ENCODE measurements at places on chromosomes 2 and 18.

DNA sequence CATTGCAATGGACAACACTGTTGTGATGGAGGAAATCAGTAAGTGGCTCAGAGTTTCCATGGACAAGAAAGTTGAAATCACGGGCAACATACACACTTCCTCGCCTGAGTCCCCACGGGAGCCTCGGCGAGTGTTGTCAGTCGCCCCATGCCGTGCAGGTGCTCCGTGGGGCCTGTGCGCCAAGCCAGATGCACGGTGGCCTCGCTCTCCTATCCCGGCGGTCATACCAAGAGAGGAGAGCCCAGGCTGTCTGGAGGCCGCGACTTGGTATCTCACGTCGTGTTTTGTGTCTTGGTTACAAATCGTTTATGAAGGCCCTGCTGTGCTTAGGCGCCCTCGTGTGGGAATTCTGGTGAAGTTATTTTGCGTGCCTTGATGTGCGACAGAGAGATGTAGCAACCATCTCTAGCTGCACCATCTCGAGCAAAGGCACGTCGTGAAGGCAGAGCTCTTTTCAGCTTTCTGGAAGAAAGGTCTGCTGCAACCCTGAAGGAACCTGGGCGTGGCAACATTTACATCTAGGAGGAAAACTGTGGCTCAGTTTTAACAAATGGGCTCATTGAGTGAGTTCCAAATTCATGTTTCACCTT is 21.8 kb downstream of the ATG4B start:
- peak; percentile 51 for DNase-seq

DNA sequence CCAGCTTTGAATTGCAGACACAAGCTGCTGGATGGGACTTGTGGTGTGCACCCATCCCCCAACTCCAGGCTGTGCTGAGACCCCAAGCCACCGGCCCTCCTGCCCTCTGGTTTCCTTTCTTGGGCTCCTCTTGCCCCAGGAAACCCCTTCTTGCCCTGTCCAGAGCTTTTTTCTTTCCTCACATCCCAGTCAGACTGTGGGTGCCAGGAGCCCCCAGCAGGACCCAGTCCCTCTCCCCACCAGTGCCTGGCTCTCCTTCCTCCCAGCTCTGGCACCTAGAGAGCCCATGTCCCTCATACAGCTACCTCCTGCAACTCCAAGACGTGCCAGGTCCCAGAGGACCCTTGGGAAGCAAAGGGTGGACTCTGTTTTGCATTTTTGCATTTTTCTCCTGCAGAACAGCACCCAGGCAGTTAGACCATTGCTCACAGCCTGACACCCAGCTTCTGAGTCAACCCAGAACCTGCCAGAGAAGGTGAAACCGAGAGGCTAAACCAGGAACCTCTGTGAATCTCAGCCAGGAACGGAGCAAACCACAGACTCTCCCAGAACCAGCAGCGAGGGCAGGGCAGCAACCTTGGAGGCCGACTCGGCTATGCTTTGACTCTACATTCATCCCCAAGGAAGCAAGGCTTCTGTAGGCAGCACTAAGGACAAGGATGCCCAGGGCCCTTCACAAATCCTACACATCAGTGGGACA is 221.1 kb downstream of the ANAPC1 start:
- DNase-seq, result no peak

GRCh38 chr18:78807668-78808067 is 171.9 kb upstream of the SALL3 start:
- DNase-seq, result no peak

DNA sequence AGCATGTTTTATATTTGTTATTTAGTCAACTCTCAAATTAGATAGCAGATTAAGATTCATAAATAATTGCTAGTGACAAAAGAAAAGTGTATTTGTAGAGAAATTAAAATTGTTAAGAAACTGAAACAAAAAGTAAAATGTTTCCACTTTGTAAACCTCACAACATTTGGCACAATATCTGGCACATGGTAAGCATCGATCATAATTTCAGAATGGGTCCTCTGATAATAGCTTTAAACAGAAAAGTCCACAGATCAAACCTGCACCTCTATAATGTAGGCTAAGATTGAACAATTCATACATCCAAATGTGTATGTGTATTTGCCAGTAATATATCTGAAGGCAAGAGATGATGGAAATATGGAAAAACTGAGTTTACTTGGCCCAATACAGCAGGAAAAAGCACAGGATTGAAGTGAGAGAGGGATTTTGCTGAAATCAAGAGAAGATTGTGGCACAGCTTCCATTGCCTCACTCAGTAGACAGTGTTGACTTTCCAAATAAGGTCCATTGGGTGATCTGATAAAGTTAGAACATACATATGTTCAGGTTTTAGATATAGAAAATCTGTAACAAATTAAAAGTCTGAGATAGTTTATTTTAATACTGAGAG is 39.4 kb downstream of the COBLL1 start:
- DNase-seq, result no peak

- no peak for DNase-seq
Observed at GRCh38 chr18:64749884-64750283, 601.0 kb upstream of the LINC00305 start.

GRCh38 chr18:70221915-70222278 is 16.4 kb upstream of the RTTN start:
- DNase-seq, result no peak

GRCh38 chr18:77113361-77114151 is 19.0 kb downstream of the MBP start:
- no peak for DNase-seq

DNA sequence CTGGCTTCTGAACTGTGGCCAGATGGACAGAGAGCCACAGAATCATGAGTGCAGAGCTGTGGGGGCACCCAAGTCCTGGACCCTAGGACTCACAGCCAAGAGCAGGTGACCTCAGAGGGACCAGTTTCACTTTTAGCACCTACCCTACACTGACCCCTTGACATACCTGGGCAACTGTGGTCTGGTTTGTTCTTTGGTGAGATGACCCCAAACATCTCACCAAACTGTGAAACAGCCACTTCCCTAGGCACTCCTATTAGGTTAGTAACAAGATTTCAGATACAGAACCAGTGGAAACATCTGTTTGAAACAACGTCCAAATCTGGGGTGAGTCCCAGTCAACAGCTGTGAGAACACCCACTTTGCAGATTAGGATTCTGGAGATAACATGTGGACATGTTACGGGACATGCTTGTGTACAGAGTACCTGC is 1.9 kb upstream of the ZFP36L2 start:
- no peak for DNase-seq

DNA sequence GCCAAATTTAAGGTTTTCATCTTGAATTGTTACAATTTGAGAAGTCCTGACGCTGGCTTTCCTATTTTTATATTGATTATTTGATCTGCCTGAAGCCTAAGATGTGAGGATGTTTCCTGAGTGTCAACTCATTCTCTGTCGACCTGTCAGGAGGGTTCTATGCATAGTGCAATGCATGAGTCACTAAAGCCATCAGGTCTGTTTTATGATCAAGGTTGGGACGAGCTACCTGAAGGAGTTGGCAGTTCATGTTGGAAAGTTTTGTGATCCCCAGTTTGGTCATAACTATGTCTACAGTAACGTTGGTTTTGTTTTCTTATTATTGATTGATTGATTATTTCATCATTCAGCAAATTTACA is 71.2 kb downstream of the NABP1 start:
- DNase-seq, result no peak

DNA sequence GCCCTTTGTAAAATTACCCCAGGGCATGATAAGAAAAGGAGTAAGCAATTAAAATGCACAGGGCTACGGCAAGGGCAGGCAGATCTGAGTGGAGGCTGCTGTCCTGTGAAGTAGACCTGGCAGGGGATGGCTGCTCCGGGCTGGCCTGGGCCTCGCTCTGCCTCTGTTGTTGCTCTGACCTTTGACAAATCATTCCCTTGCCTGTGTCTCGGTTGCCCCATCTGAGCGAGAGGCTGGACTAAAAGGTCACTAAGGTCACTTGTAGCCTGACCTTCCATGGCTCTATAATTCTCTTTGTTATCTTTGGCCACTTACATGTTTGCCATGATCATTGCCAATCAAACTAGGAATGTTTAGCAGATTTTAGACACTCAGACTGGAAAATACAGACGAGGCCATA is 118.1 kb downstream of the KLHL29 start:
- no peak for DNase-seq

DNA sequence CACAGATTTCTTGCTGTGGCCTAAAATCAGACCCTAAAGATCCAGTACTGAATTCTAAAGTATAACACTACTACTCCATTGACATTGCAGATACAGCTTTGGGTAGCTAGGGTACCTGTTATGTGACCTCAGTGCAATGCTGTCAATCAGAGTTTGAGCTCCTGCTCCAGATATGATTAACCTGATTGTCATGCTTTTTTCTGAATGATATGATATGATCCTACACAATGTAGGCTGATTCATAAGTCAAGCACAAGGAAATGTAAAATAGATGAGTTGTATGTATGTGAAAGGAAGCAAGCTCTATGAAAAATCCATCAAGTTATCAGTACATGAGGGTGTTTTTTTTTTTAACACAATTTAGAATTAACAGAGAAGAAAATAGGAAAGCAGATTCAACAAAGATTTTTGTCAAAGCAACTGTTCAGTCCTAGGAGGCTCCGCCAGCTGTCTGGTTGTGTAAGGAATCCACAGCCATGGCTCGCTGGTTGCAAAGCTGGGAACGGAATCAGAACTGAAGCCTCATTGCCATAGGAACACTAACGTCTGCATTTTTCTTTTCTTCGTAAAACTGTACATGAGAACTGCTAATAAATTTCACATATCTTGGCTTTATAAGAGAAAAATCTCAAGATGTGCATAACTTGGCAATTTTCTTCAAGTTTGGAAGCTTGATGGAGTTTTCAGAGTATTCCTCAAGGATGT is 52.9 kb downstream of the NR4A2 start:
- DNase-seq, result no peak

GRCh38 chr2:88187038-88187676 is 17.0 kb downstream of the THNSL2 start:
- no peak for DNase-seq

GRCh38 chr2:188727846-188728245 is 246.3 kb upstream of the COL3A1 start:
- no peak for DNase-seq

DNA sequence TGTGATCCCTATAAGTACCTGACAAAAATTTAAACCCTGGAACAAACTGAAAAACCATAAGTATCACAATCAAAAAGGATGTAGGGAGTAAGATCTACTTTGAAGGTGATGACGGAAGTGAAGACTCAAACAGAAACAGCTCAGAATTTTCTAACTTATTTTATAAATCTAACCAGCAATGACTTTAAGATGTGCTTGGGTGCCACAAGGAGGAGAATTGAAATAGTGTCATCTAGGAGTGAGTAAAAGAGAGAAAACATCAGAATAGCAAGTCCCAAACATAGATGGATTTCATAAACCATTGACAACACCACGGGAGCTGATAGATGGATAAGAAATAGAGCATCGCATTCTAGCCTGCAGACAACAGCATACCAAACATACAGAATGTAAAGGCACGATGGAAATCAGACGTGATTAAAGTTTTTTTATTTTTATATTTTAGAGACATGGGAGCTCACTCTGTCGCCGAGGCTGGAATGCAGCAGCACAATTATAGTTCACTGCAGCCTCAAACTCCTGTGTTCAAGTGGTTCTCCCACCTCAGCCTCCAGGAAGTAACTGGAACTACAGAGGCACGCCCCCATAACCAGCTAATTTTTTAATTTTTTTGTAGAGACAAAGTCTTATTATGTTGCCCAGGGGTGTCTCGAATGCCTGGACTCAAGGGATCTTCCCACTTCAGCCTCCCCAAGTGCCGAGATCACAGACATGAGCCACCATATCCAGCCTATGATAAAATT is 36.9 kb downstream of the MAP3K19 start:
- DNase-seq, result no peak

- no peak for DNase-seq
Observed at GRCh38 chr2:224160917-224161316, 121.8 kb upstream of the SERPINE2 start.

DNA sequence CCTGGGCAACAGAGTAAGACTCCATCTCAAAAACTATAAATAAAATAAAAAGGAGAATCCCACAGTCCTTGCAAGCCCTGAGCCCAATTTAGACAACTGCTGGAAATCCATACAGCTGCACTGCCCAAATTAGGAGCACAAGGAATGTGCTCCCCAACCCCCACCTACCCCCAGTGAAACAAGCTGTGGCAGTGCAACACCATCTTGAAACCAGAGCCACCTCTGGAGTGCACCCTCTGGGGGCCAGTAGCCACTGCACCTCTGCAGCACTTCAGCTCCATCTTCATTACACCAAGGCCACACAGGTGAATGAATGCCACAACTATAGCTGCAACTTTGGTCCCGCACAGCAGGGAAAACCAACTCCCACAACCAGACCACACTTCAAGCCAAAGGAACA is 37.3 kb downstream of the USP34 start:
- no peak for DNase-seq

DNA sequence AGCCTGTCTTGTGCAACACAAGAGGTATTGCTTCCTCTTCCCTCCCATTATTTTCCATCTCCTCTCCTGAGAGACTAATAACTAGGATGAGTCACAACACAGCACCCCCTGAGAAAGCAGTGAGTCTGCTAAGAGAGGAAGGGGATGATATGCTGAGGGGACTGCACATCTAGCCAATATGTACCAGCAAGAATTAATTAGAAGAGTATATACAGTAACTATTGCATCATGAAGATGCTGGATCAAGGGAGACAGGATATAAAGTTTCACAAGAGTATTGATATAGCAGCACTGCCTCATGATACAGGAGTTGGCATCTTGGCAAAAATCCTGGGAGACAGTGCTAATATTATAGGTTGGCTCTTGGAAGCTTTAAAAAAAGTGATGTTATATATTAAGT is 289.9 kb upstream of the RBMS1 start:
- DNase-seq, result no peak

DNA sequence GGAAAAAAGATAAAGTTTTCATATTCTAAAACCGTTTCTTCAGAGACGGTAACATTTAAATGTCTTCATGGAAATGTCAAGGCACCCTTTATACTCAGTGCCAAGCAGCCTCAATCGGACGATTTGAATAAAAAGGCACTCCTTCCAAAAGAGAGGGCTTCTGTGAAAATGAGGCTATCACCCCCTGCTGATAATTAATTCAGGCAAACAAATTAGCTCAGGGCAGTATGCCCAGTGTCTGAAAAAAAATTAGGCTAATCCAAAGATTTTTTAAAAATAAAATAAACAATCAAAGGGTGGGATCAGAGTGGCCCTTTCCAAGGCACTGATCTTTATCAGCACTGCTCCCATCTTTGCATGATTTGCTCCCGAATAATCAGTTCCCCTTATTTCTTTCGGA is 151.0 kb upstream of the PID1 start:
- DNase-seq, result no peak
